ENCODE measurements at places on chromosomes 11 and 22. TPM values are rescaled to one million over a fixed set of nuclear protein-coding genes. Genes with fewer than 3 reads are reported as not detected.

Gene MRGPRF
- total RNA-seq, result 25.3 TPM

Gene PHLDB1
- 109 TPM for total RNA-seq

Gene MUC15
- total RNA-seq, result not detected

Gene PRR14L
- 34.1 TPM for total RNA-seq

GRCh38 chr11:35354644-35355043 lies 64.7 kb downstream of the SLC1A2 start:
- H3K4me3 ChIP-seq, result 0 out of 2 replicates have a peak overlapping the region, but pooled peaks have one; percentile 20
- H3K36me3 ChIP-seq, result no peaks in the 10 kb centered on the region
- peak overlapping the region; percentile 52 for H3K27ac ChIP-seq
- peaks cover 29% of the 10 kb centered on the region for H3K4me1 ChIP-seq

- no peak overlapping the region for H3K27ac ChIP-seq
- no peaks in the 10 kb centered on the region for H3K4me1 ChIP-seq
- H3K4me3 ChIP-seq, result no peak overlapping the region
- H3K36me3 ChIP-seq, result peaks cover 46% of the 10 kb centered on the region
These were observed 36.9 kb downstream of the MORC2 start for GRCh38 chr22:30931541-30932300.

GRCh38 chr11:110147962-110148709 lies 54.9 kb downstream of the ZC3H12C start:
- H3K4me1 ChIP-seq, result peaks cover 28% of the 10 kb centered on the region
- H3K27ac ChIP-seq, result peak overlapping the region; percentile 56
- no peaks in the 10 kb centered on the region for H3K27me3 ChIP-seq
- no peaks in the 10 kb centered on the region for H3K36me3 ChIP-seq
- no peak overlapping the region for H3K4me3 ChIP-seq

GRCh38 chr11:65309006-65309405 lies 5.7 kb upstream of the CDC42EP2 start:
- no peaks in the 10 kb centered on the region for H3K27me3 ChIP-seq
- no peaks in the 10 kb centered on the region for H3K36me3 ChIP-seq
- peaks cover 12% of the 10 kb centered on the region for H3K4me1 ChIP-seq

DNA sequence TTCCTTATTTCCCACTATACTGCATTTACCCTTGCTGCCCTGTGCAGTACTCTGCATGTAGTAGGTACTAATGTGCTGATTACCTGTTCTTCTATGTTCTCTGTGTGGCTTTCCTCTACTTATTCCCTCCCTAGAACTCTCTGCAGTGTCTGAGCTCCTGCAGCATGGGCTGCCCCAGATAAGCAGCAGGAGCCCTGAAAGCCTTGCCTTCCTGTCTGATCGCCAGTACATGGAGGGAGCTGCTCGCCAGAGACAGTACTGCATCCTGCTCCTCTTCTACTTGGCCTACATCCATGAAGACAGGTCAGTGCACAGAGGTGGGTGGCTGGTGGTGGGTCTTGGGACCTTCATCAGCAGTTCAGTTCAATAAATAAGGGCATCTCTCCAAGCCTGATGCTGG lies 42.2 kb upstream of the CCDC134 start:
- DNase-seq, result no peak
- no peaks in the 10 kb centered on the region for H3K27me3 ChIP-seq
- H3K36me3 ChIP-seq, result no peaks in the 10 kb centered on the region
- H3K4me3 ChIP-seq, result no peak overlapping the region
- no peaks in the 10 kb centered on the region for H3K4me1 ChIP-seq

DNA sequence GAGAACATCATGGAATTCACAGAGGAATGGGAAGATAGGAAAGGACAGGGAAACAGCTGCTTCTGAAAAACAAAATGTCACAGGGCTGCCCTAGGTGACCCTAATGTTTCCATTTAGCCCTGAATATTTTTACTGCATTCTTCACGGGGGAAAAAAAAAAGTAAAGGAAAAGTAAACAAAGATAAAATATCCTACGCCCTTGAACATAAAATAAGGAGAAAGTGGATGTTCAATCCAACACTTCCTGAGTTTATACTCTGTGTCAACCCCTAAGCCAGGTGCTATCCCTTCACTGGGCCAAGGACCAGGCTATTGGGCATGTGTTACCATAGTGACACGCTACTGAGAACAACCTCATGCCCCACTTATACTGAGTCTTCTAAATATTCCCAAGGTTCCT lies 84.7 kb downstream of the FAM76B start:
- H3K27ac ChIP-seq, result no peak overlapping the region
- H3K4me1 ChIP-seq, result peaks cover 30% of the 10 kb centered on the region
- H3K36me3 ChIP-seq, result no peaks in the 10 kb centered on the region
- no peaks in the 10 kb centered on the region for H3K27me3 ChIP-seq

DNA sequence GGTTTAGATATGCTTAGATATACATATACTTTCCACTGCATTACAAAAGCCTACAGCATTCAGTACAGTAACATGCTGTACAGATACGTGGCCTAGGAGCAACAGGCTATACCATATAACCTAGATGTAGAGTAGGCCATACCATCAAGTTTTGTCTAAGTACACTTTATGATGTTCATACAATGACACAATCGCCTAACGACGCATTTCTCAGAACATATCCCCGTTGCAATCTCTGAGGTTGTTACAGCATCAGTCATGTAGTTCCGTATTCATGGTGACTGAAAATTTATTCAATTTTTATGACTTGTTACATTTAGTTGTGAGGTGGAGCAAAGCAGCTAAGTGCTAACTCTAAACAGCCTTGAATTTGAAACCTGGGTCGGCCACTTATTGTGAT lies 6.7 kb downstream of the ZBTB44 start:
- no peak overlapping the region for H3K4me3 ChIP-seq
- H3K4me1 ChIP-seq, result peaks cover 11% of the 10 kb centered on the region
- no peak overlapping the region for H3K27ac ChIP-seq

GRCh38 chr22:43812890-43813289 lies 785 bp upstream of the EFCAB6 start:
- peaks cover 4% of the 10 kb centered on the region for H3K4me1 ChIP-seq
- H3K36me3 ChIP-seq, result no peaks in the 10 kb centered on the region
- 0 out of 2 replicates have a peak overlapping the region, but pooled peaks have one; percentile 62 for H3K27ac ChIP-seq
- no peaks in the 10 kb centered on the region for H3K27me3 ChIP-seq
- peak overlapping the region; percentile 79 for H3K4me3 ChIP-seq

DNA sequence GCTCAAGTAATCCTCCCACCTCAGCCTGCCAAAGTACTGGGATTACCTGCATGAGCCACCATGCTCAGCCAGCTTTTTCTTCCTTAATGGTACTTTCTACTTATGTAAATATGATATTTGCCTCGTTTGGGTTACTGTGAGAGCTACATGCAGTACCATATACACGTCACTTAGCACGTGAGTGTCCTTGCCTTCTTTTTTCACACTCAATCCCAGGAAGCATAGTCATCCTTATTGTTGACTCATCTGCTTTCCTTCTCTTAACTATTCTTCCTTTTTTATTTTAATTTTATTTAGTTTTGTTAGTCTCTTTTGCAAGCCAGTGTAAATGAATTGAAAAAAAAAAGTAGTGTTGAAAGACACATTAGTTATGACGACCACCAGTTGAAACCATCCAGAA lies 205.9 kb downstream of the HIPK3 start:
- no peak overlapping the region for H3K4me3 ChIP-seq
- H3K27me3 ChIP-seq, result no peaks in the 10 kb centered on the region
- DNase-seq, result peak; percentile 70

DNA sequence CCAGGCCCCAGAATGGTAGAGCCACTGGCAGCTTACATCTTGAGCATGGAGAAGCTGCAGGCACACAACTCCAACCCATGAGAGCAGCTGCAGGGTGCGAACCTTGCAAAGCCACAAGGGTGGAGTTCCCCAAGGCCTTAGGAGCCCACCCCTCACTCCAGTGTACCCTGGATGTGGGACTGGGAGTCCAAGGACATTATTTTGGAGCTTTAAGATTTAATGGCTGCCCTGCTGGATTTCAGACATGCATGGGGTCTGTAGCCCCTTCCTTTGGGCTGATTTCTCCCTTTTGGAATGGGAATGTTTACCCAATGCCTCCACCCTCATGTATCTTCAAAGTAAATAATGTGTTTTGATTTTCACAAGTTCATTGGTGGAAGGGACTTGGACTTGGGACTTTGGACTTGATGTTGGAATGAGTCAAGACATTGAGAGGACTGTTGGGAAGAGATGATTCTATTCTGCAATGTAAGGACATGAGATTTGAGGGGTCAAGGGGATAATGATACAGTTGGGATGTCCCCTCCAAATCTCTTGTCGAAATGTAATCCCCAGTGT lies 1.1 kb upstream of the KRTAP5-7 start:
- no peaks in the 10 kb centered on the region for H3K36me3 ChIP-seq
- peaks cover 2% of the 10 kb centered on the region for H3K27me3 ChIP-seq
- H3K4me1 ChIP-seq, result no peaks in the 10 kb centered on the region
- H3K27ac ChIP-seq, result no peak overlapping the region

GRCh38 chr11:8092587-8093424 lies 11.8 kb downstream of the TUB start:
- H3K27me3 ChIP-seq, result no peaks in the 10 kb centered on the region
- H3K4me1 ChIP-seq, result peaks cover 9% of the 10 kb centered on the region
- no peak overlapping the region for H3K4me3 ChIP-seq
- H3K27ac ChIP-seq, result no peak overlapping the region
- DNase-seq, result peak; percentile 92

DNA sequence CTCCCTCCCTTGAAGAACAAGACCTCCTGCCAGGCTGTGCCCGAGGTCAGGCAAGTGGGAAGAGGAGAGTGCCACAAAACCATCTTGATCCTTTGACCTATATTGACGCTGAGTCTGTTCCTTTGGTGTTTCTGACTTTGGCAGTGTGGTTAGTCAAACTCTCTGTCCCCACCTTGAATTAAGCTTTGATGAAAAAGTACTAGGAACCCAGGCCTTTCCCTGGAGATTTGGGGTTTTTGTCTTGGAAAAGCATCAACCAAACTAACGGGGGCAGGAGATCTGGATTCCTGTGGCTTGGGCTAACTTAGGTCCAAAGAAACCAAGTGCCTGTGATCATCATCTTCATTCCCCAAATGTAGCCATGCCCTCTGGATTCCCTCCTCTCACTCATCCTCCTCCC lies 40.4 kb downstream of the ARFGAP2 start:
- H3K27ac ChIP-seq, result no peak overlapping the region
- DNase-seq, result no peak
- H3K27me3 ChIP-seq, result no peaks in the 10 kb centered on the region
- H3K36me3 ChIP-seq, result no peaks in the 10 kb centered on the region

DNA sequence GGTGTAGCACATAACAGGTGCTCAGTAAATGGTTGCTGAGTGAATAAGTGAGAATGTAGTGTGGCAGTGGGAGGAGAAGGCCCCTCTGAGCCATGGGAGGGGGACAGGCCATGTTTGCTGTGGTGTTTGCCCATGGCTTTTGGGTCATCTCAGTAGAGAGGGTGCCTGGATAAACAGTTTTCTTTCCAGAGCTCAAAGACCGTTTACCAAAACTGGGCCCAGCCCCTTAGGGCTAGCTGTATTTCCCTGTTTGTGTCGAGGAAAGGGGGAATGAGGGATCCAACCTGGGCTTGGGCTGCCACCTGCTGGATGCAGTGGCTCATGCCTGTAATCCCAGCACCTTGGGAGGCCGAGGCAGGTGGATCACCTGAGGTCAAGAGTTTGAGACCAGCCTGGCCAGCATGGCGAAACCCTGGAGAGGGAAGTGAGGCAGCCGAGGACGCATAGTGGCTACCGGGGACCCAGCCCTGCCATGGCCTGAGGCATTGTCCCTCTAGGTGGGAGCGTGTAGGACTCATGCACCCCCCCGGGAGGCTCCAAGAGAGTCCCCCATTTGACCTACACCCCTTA lies 8.7 kb upstream of the LTO1 start:
- no peaks in the 10 kb centered on the region for H3K4me1 ChIP-seq
- no peak overlapping the region for H3K4me3 ChIP-seq
- no peaks in the 10 kb centered on the region for H3K36me3 ChIP-seq
- 0 out of 2 replicates have a peak, but pooled peaks cover 5% of the 10 kb centered on the region for H3K27me3 ChIP-seq
- no peak overlapping the region for H3K27ac ChIP-seq

GRCh38 chr22:22161924-22162851 lies 82.4 kb upstream of the VPREB1 start:
- no peaks in the 10 kb centered on the region for H3K4me1 ChIP-seq
- no peak for DNase-seq
- H3K36me3 ChIP-seq, result no peaks in the 10 kb centered on the region
- peaks cover 19% of the 10 kb centered on the region for H3K27me3 ChIP-seq
- no peak overlapping the region for H3K27ac ChIP-seq

GRCh38 chr11:75001686-75002085 lies 13.0 kb downstream of the NEU3 start:
- no peak for DNase-seq
- H3K27ac ChIP-seq, result no peak overlapping the region
- no peak overlapping the region for H3K4me3 ChIP-seq
- H3K4me1 ChIP-seq, result no peaks in the 10 kb centered on the region
- H3K27me3 ChIP-seq, result no peaks in the 10 kb centered on the region

DNA sequence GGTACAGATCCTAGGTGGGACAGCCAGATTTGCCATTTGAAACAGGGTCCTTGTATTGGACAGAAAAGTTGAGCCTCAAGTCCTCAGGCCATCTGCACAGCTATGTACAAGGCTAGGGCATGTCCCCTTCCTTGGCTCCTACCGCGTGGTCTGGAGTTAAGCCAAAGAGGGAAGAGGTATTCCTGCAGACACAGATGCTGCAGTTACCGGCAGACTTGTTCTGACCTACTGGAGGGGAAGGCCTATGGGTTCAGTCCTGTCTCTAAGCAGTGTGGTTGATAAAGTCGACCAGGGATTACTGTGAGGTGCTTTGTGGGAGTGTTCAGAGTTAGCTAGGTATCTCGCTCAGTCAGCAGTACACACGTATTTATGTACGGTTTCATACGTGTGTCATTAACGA lies 180.6 kb downstream of the ADAMTS15 start:
- H3K27ac ChIP-seq, result no peak overlapping the region
- no peaks in the 10 kb centered on the region for H3K36me3 ChIP-seq
- H3K27me3 ChIP-seq, result no peaks in the 10 kb centered on the region
- H3K4me1 ChIP-seq, result peaks cover 23% of the 10 kb centered on the region
- H3K4me3 ChIP-seq, result no peak overlapping the region
- DNase-seq, result no peak

DNA sequence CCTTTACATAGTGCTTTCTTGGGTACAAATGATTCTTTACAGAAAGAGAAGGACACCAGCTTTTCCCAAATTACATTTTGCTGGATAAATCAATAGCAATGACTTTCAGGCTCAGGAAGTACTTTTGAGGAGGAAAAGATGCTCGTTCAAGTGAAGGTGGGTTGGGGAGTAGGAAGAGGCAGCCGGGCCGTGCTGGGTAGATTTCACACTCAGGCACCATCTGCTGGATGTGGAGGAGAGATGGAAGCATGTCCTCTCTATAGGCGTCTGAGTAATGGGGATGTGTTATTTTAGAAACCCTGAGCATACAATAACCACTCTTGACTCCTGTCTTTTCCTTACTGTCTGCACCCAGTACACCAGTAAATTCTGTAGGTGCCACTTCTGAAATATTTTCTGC lies 152.3 kb upstream of the LARGE1 start:
- no peaks in the 10 kb centered on the region for H3K36me3 ChIP-seq
- no peak overlapping the region for H3K4me3 ChIP-seq
- no peak overlapping the region for H3K27ac ChIP-seq
- H3K27me3 ChIP-seq, result no peaks in the 10 kb centered on the region
- no peaks in the 10 kb centered on the region for H3K4me1 ChIP-seq
